H4 (cell line): ENCODE measurements at places on chromosomes 2 and 18. TPM values are rescaled to one million over a fixed set of nuclear protein-coding genes. Genes with fewer than 3 reads are reported as not detected.

GRCh38 chr2:55242617-55243016, 10.1 kb downstream of the RPS27A start:
- DNase-seq: no peak

TMEM163 gene
- not detected in 2 replicates for total RNA-seq

DNA sequence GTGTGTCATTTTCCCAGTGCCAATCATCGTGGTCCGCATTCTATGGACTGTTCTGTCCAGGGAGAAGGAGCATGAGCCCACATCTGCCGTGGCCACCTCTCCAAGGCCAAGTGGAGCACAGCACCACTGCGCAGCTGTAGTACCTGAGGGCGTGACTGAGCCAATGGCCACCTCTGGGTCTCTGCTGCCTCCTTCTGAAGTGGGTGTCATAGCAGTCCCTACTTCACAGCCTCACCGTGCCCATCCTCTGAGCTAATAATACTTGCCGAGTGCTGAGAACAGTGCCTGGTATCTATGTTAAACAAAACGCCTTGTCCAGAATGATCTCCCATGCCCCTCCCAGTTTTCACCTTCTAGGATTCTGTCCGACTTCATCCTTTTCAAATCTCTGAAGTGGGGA, 256.1 kb downstream of the PRKCE start:
- no peak for DNase-seq

- DNase-seq: peak; percentile 27
Observed at GRCh38 chr2:124797049-124797448, 772.0 kb downstream of the CNTNAP5 start.

GRCh38 chr2:95042472-95043271, 17.2 kb downstream of the MAL start:
- no peak for DNase-seq

SNTG2 gene
- not detected in 2 replicates for total RNA-seq

CYRIA gene
- total RNA-seq: 0.33 and 0.53 TPM in 2 replicates

C2orf49 gene
- 12.1 and 18.1 TPM in 2 replicates for total RNA-seq

DNA sequence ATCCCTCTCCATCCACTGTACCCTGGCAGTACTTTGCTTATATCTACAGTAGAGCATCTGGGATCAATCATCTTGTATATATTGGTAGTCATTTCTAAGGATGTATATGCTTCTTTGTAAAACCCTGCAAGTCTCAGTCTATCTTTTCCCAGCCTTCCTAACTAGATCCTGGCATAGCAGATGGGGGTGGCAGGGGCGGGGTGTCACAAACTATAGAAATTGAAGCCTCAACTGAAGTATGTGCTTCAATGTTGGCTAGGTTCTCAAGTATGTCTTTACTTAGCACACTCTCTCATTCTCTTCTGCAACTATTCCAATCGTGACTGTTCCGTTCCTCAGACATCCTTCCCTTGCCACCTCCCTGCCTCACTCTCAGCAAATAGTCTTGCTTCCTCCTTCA, 30.1 kb upstream of the AGPS start:
- DNase-seq: no peak

GRCh38 chr2:201830666-201831065, 24.3 kb downstream of the CDK15 start:
- no peak for DNase-seq

GGCX gene
- 36.8 and 44.7 TPM in 2 replicates for total RNA-seq

DNA sequence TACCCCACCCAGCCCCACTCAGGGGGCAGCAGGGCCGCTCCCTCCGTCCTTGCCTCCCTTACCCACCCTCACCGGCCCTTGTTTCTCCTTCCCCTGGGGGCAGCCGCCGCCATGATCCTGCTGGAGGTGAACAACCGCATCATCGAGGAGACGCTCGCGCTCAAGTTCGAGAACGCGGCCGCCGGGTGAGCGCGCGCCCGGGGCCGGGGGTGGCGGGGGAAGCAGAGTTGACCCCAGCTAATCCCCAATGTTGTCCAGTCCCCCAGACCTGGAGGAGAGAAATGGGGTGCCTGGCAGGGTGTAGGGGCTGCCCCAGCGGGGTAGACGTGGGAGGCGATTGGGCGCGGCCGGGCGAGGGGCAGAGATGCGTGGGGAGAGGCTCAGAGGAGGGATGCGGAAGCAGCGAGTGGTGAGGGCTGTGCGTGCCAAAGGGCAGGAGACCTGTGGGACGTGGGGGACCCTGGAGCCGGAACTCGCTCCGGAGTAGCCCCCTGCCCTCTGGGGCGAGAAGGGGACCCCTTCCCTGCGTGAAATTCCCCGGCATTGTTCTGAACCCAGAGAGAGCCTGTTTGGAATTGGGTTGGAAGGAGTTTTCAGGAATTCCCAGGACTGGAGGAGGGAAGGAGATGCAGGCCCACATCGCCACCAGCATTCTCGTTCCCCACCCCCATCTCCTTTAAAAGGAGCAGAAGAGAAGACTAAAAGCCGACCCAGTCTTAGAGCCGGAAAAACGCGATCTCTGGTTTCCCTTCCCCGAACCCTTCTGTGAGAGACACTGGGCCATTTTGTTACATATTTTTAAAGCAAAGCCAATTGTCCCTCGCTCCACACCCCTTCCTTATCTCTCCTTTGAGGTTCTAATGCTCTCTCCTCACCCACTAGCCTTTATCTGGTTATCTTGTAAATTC, 625 bp downstream of the ARPC2 start:
- no peak for DNase-seq

SH2D6 gene
- total RNA-seq: not detected in 2 replicates

CNNM4 gene
- total RNA-seq: 3.0 and 3.4 TPM in 2 replicates

GRCh38 chr2:168436840-168437239, 19.2 kb upstream of the CERS6 start:
- no peak for DNase-seq

GRCh38 chr2:231100990-231101389, 23.9 kb downstream of the HTR2B start:
- DNase-seq: no peak

- peak; percentile 68 for DNase-seq
Observed at GRCh38 chr2:95278051-95278471, 3.8 kb downstream of the PROM2 start.

DNA sequence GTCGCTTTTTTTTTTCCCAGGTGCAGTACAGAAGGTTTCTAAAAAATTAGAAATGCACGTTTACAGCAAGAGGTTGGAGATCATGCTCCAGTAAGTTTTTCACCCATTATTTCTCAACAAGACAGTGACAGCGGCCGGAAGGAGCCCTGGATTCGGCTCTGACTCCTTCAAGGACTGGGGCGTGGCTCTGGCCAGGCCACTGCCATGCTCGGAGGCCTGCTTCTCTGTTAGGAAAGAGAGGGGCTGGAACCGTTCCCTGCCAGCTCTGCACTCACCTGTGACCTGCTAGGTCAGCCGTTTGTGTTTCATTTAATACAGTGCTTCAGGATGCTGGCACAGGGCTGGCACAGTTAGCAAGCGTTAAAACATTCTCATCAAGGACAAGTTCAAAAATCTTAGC, 6.7 kb upstream of the IAH1 start:
- DNase-seq: no peak

RAD51AP2 gene
- 0.02 and 0.06 TPM in 2 replicates for total RNA-seq

GRCh38 chr2:31078579-31079105, 59.6 kb downstream of the GALNT14 start:
- DNase-seq: no peak

BMP10 gene
- not detected in 2 replicates for total RNA-seq

- DNase-seq: no peak
Observed at GRCh38 chr2:213285404-213285803, 1.1 kb downstream of the SPAG16 start.

SCN2A gene
- 0.10 and 0.64 TPM in 2 replicates for total RNA-seq

CPLX4 gene
- not detected in 2 replicates for total RNA-seq

DNA sequence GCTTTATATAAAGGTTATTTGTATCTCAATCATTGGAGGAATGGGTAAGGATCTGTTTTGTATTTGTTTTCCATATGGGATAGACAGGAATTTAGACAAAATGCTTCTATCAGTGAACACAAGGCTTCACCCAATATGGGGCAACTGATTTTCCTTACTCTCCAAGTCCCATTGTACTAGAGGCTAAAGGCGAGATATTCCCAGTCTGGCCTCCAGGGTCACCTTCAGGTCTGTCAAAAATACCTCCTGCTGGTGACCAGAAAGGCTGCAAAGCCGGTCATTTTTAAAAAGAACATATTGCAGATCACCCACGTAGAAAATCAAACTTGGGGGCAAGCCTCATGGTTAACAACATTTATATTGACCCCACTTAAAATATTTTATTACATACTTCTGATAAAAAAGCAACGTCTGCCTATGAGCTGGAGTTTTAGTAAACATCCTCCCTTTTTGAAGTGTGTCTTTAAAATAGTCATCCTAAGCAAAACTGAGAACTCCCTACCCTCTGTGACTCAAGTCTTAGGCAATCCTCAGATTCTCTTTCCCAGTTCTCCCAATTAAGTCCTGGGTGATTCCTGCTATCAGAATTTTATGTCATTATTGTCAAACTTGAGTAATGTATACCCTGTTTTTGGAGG, 276.6 kb downstream of the MREG start:
- DNase-seq: peak; percentile 48

- no peak for DNase-seq
Observed at GRCh38 chr2:111711270-111711669, 172.7 kb downstream of the ANAPC1 start.

SP140L gene
- total RNA-seq: 4.7 and 7.2 TPM in 2 replicates

DNA sequence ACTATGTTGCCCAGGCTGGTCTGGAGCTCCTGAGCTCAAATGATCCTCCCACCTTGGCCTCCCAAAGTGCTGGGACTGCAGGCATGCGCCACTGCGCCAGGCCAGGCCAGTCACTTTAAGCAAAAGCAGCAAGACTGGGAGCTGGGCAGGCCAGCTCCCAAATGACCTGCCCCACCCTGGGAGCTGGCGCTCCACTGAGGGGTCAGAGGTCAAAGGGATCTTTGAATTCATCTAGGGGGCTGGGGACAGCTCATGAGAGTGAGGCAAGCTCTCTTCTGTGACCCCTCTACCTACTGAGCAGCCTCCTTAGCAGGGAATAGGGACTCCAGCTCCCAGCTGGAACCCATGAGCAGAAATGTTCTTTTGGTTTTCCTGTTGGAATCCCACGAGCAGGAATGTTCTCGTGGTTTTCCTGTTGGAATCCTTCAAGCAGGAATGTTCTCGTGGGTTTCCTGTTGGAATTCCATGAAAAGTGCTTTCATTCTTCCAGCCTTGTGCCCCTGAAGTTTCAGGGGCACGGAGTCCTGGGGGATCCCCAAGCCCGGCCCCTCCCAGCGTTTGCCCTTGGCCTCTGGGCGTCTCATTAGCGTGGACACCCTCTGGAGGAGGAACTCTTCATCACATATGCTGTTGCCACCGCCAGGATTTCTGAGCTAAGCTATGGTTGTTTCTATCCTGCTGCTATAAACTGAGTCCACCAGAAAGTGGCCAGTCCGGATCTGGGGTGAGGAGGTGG, 162.0 kb upstream of the HAAO start:
- peak; percentile 35 for DNase-seq

DNA sequence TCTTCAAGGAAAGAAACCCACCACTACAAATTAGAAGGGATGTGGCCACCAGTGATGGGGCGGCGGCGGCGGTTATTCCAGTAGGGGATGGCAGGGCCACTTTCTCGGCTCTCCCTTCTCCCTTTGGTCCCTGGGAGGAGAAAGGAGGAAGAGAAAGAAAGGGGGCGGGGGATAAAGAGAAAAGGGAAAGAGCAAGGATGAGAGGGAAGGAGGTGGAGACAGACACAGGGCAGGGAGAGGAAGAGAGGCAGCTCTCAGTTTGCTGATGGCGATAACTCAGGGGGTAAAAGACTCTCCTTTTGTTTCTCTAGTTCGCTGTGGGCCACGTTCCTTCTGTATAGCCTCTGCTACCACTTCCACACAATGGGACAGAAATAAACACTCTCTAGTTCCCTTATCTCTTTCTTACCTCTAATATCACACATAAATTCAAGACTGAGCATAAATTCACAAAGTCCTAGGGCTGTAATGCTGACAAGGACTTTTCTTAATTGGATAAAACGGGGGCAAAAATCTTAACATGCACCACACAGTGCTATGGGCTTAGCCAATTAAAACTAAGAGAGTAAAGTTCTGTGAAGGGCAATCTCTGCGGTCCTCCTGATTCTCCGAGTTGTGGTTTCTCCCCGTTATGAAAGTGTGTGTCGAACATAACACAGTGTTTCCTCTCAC, 14.6 kb downstream of the SFT2D3 start:
- no peak for DNase-seq

GRCh38 chr2:3282056-3282998, 95.3 kb downstream of the EIPR1 start:
- peak; percentile 69 for DNase-seq

FOXI3 gene
- total RNA-seq: not detected in 2 replicates

ATP6V1B1 gene
- 0.33 and 0.45 TPM in 2 replicates for total RNA-seq

GRCh38 chr18:41906528-41907146, 48.4 kb upstream of the PIK3C3 start:
- DNase-seq: peak; percentile 71

- DNase-seq: no peak
Observed at GRCh38 chr2:179910735-179911113, 49.3 kb upstream of the ZNF385B start.

DNA sequence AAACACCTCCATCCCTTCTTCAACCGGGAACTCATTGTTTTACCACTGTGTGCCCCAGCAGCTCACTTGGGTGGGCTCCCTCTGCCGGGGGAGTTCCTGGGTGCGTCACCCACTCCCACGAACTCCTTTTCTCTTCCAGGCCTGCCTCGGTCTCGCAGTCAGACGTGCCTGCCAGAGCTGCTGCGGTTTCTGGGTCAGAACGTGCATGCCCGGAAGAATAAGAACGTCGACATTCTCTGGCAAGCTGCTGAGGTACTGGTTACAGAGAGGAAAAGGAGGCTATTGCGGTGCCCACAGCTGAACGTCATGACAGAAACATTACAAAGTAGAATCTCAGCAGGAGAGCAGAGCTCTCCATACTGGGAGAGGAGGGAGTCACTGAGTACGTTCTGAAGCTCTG, 35.6 kb downstream of the COA5 start:
- DNase-seq: no peak

CXCR1 gene
- not detected in 2 replicates for total RNA-seq

DNA sequence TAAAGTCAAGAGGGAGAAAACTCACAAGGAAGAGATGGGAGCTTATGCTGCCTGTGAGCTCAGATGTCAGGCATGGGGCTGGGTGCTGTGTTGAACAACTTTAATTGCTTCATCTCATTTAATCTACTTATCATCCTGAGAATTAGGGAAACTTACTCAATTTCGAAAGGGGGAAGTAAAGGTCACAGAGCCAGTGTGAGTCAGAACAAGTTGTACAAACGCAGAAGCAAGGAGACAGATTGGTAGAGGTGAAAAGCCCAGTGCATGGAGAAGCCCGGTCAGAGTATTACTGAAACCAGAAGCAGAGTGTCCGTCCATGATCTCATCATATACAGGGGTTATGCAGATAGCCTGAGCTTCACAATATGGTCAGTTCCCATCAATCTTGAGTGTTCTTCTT, 281.1 kb upstream of the POU3F3 start:
- DNase-seq: no peak

GRCh38 chr2:26068602-26069298, 34.9 kb downstream of the RAB10 start:
- peak; percentile 69 for DNase-seq

SCN3A gene
- 1.0 and 1.3 TPM in 2 replicates for total RNA-seq

GRCh38 chr18:62209046-62209445, 22.0 kb downstream of the RELCH start:
- DNase-seq: no peak

GRCh38 chr2:102754456-102755145, 7.2 kb upstream of the TMEM182 start:
- no peak for DNase-seq
